Stimulated activated CD4-positive, alpha-beta T cell treated with anti-CD3 and anti-CD28 coated beads, Interleukin-1b, Interleukin-23, amount 100 ng/mL, for 48 hours (primary cell): ENCODE measurements at places on chromosomes 12 and 14.

DNA sequence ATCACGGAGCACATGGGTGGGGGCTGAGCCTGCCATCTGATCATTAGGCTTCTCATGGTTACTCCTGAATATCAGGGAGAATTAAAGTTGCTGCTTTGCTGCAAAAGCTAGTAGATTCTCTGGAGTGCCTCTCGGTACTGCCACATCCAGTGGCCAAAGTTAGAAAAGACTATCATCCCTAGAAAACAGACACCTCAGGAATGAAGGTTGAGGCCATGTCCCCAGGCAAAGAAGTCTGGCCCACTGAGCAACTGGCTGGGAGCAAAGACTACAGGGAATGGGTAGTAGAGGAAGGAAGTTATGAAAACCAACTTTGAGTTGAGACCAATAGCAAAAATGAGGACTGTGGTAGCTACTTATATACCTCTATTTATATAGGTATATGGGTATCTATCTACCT, 258.7 kb downstream of the EFCAB11 start:
- DNase-seq, result no peak

GRCh38 chr14:87756661-87757060, 236.3 kb downstream of the GALC start:
- no peak for DNase-seq

DNA sequence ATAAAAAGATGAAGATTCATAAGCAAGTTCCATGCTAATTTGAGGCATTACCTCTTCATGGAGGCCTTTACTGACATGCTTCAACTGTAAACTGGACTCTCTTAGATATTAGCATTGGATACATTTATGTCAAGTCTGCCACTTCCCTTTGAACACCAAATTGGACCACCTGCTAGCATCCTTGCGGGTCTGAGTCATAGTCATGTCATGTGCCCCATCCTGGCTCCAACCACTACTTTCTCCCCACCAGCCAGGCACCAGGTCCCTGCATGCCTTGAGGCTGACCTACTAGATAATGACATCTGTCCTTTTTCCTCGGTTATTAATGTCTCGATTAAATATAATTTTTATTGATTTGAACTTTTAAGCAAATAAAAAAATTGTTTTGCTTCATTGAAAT, 32.9 kb upstream of the EEA1 start:
- no peak for DNase-seq

DNA sequence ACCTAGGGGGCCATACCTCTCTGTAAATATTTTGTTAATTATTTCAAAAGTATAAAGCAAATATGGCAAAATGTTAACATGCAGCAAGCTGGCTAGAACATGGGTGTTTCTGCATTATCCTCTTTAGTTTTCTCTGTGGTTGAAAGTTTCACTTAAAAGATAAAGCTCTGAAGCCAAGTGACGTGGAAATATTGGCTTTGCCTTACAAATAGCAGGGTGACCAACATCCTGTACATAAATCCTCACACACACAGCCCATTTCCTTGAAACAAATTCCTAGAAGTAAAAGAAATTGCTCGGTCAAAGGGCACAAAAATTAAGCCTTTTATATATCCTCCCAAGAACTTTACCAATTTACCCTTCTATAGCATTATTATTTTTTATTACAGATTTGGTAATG, 10.6 kb upstream of the VWF start:
- DNase-seq, result no peak

GRCh38 chr12:63066782-63067181, 84.2 kb downstream of the AVPR1A start:
- no peak for DNase-seq

- no peak for DNase-seq
Measured at GRCh38 chr12:122197612-122197966, 5.9 kb upstream of the B3GNT4 start.

- no peak for DNase-seq
Measured at GRCh38 chr14:105987563-105987962, 461.2 kb downstream of the TMEM121 start.

DNA sequence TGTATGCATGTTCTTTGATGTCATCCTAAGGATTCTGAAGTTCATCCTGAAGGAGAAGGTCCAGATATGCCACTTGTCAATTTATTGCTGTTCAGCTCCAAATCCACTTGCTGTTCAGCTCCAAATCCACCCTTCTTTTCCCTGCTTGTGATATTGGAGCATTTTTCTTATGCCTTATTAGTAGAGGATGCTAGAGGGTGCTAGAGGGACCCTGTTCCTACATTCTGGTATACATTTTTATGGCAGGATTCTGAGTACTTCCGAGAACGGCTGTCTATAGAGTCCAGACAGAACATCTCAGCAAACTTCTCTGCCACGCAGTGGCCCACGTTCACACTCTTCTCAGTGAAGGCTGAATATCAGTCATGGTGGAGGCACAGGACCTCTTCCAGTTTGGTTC, 406.7 kb downstream of the NOVA1 start:
- DNase-seq, result no peak

GRCh38 chr12:80040075-80040738, 59.1 kb upstream of the OTOGL start:
- DNase-seq, result peak; percentile 16

- DNase-seq, result no peak
Measured at GRCh38 chr12:132484183-132484890, 5.6 kb upstream of the FBRSL1 start.

DNA sequence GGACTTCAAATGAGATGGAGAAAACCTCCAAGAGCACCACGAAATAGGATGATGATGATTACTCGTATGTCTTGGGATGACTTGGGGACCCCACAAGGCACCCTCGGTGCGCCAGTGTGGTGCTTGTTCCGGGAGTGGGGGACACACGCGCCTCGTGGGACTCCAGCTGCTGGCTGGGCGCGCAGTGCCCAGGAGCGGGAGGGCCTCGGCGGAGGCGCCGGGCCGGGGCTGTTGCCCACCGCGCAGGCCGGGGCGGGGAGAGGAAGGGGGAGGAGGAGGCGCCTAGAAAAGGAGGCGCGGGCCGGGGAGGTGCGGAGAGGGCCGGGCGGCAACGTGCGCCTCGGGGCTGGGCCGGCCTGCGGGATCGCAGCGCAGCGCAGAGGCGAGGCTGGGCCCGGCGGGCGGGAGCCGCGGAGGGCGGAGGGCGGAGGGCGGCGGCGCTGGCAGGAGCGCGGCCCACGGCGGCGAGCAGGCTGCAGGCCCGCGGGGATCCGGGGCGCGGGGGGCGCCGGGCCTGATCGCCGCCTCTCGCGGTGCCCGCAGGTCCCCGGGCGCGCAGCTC, at the start of gene RFLNA:
Gene RFLNA, plus strand, starts transcription at position 314 of the 562 bp plus-strand sequence. CDS start 337 bp downstream, outside the sequence.
- no peak for DNase-seq

- DNase-seq, result no peak
Measured at GRCh38 chr12:79331870-79332269, 358.9 kb downstream of the PAWR start.

- no peak for DNase-seq
Measured at GRCh38 chr12:52837413-52837741, 3.3 kb upstream of the KRT79 start.

DNA sequence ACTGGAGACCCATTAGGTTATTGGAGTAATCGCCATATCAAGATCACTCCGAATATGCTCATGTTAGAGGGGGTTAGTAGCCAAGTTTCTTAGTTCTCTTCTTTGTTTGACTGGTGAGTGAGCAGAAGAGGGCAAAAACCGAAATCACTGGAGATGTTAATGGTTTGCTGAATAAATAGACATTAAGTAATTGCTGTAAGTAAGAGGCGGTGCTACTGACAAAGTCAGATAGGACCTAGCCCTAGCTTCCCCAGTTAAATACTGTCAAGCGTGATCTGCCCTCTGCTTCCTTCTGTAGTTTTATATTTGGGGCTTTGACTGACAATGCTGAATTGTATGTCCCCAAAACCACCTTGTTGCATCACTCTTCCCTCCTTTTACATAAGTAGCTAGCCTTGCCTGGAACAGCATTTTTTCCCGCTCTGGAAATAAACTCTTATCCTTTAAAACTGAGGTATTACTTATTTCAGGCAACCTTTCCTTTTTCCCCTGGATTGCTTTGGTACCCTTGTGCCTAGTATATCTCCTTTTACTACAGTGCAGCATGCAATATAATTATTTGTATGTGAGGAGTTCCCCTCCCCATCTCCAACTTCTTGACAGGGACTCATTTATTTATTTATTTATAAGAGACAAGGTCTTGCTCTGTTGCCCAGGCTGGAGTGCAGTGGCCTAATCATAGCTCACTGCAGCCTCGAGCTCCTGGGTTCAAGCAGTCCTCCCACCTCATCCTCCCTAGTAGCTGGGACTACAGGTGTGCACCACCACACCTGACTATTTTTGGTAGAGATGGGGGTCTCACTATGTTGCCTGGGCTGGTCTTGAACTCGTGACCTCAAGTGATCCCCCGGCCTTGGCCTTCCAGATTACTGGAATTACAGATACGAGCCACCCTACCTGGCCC, 1.4 kb downstream of the SNRPF start:
- DNase-seq, result no peak

GRCh38 chr14:74506411-74506851, 12.9 kb downstream of the ISCA2 start:
- DNase-seq, result no peak

DNA sequence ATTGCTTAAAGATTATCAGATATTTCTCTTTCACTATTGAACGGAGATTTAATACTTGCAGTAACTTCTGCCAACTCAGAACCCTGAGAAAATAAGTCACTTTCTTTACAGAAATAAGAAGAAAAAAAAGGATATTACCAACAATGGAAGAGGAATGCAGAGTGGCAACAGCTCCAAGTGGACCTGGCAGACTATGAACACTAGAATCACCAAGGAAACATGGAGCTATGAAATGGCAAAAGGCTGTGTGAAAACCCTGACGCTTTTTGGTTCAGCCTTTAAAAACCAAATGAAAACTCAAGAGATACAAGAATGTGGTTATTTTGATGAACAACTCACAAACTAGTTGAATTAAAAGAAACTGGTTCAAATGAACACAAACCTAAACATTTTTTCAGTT, 17.7 kb downstream of the DTD2 start:
- no peak for DNase-seq

DNA sequence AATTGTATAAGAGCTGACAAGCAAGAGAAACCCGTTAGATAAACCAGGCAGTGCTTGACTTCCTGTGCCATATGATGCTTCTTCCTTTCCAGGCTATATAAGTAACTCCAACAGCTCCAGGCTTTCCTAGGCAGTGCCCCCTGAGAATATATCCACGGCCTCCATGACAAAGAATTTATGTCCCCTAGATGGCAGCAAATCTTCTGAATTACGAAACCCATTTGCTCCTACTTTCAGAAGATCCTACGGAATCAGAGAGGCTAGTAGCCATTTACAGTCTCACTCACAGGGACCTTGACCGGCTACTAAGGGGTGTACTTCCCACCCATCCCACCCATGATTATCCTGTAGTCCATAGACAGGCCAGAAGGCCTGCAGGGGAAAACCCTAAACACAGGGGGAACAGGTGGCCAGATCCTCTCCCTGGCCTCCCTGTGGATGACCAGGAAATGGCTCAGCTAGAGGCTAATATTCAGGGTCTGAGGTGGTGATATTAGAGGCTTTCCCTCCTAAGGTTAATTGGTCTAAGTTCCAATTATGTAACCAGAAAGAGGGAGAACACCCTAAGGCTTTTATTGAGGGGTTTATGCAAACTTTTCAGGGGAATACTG, 77.2 kb upstream of the DCD start:
- no peak for DNase-seq

DNA sequence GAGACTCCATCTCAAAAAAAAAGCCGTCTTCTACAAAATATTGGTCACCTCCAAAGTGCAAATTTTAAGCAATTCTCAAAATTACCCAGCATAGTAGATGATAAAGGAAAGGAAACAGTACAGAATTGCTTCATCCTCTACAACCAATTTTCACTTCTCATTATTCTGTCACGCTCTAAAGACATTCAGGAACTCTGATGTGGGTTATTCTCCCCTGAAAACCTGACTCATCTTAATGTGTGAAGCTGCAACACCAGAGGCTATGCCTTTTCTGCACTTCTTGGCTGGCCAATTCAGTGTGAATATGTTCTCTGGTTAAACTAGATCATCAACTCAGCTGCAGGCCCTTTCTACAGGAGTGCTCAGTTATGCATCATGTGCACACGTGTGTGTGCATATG, 11.0 kb downstream of the PTGER2 start:
- peak; percentile 41 for DNase-seq

DNA sequence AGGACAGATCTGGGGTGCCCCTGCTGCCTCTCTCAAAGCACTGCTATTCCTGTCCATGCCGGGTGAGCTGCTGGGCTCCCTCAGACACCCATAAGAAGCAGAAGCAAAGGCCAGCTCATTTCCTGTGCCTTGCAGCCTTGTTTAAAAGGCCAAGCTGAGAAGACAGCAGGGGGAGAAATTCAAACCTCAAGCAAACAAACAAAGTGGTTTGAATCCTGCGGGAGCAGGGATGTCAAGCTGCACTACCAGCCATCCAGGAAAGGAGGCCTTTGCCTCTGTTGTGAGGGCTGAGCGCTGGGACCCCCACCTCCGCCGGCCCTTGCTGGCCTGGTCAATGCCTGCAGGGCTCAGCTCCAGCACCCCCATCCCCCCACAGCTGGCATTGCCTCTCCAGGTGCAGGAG, 176.5 kb downstream of the PIWIL1 start:
- DNase-seq, result no peak

- DNase-seq, result no peak
Measured at GRCh38 chr12:27652174-27652763, 44.0 kb upstream of the REP15 start.

- no peak for DNase-seq
Measured at GRCh38 chr12:59131462-59131861, 211.2 kb upstream of the LRIG3 start.

DNA sequence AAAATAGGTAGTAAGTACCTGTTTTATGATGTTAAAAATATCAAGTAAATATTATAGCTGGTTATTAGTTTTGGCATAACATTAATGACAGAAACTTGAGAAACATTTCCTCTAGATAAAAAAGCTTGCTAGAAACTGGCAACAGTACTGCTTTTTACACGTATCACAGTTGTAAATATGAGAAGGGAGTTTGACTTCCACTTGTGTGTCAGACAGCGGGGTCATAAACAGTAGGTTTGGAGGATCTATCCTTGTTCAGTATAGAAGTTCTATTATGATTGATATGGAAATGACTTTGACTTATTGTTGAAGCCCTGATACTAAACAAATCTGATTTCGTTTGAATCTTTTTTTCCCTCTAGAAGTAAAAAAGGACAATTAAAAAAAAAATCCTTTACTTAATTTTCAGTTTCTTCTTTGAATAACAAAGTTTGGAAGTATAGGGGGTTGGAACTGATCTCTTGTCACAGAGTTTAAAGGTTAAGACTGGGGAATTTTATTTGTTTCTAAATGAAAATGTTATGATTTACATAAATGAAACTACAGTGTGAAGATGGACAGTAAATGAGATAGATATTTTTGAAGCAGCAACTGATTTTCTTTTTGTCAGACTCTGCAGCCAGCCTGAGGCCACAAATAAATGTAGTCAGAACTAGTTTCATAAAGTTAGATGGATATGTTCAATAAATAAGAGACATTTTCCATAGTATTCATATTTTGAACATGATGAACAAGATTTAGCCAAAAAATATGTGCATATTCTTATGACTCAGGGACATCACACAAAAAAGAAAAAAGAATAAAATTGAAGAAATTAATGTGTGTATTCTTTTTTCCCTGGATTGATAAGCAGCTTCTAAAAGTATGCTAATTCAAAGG, 50.1 kb downstream of the WNK1 start:
- DNase-seq, result no peak

- no peak for DNase-seq
Measured at GRCh38 chr14:68736471-68736871, 56.4 kb downstream of the ZFP36L1 start.
